ENCODE measurements at places on chromosomes 3 and 15. TPM values are rescaled to one million over a fixed set of nuclear protein-coding genes. Genes with fewer than 3 reads are reported as not detected.
A peak's percentile ranks its signal among the peaks of the same experiment; 100 is the strongest.

Gene LYZL4
- total RNA-seq, result not detected

GRCh38 chr3:192057261-192057660 lies 596.3 kb downstream of the PYDC2 start:
- DNase-seq, result no peak

- DNase-seq, result no peak
Measured at GRCh38 chr3:154111365-154111935, 9.7 kb upstream of the ARHGEF26 start.

GRCh38 chr3:146148468-146148931 lies 12.5 kb downstream of the PLOD2 start:
- DNase-seq, result peak; percentile 47

All from IMR-90 (cell line).